ENCODE measurements at places on chromosomes 2 and 18.

DNA sequence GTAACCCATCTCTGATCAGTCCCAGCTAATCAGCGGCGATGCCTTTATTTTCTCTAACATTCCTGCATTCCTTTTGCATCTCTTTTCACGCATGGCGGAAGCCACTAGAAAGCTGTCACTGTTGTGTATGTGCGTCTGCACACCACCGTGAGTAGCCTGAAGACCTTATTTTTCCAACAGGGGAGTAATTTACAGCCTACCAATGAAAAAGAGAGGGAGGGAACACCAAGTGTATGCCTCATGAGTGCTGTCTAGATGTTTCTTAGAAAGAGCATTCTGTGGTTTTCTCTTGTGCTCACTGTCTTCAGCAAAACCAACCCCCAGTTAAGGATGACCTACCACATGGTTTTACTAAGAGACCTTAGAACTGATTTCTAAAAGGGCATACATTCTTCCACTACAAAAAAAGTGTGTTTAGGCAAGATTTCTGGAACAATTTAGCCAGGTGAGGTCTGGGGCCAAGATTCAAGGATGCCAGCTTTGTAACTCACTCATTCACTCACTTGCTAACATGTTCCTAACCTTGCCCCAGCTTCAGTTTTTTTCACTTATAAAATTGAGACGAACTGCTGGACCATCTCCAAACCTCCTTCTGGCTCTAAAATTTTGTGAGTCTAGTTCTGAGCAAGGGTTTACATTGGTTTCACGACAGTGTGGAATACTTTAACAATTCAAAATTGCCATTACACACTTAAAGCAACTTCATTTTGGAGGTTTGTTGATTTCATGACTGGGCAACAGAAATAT lies 51.4 kb downstream of the BCL2 start:
- DNase-seq: no peak

DNA sequence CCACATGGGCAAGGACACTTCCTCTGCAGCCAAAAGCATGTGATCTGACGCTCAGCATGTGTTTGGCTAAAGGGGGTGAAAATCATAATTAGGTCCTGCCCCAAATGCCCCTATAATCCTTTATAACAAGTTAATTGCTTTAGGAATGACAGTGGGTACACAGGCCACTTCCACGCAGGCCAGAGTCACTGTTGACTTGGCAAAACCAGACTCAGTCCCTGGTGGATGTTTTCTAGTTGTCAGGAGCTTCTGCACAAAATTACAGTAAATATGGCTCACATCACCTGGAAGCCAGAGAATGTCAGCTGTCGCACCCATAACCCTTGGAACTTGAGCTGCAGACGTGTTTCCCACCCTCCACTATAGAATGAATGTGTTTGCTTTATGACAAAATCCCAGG lies 13.3 kb upstream of the PXDN start:
- DNase-seq: no peak

DNA sequence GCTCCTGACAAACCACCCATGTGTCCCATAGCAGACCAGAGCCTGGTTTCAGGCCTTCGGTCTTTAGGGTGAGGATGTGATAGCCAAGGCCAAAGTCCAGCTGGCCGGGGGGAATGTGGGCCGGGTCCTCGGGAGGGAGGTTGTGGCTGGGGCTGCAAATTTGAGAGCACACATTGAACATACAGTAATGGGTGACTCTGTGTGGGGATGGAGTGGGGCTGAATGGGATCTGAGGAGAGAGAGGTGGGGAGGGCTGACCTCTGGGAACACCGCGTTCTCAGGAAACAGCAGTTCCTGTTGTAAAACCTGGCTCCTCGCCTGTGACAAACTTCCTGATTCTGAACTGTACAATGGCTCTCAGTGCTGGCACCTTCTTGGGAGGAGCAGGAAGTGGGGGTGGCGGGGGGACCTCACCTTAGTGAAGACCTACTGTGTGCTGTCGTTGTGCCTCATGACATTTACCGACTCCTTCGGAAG lies 48.8 kb downstream of the MCFD2 start:
- no peak for DNase-seq

DNA sequence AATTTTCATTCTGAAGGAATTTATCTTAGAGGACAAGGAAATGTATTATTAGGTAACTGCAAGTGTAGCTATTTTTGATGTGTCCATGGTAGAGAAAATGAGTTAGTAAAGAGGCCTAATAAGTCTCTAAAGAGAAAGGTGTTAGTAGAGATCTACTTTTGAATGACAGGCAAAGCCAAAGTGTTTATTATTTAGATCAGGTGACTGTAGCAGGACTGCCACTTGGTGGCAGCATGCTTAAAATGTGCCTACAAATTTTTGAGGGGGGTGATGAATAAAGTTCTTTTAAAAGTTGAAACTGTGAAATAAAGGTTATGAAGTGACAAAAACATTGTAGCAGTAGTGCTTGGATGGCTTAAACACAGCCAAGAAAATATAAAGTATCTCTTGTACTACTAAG lies 421.5 kb upstream of the MEIS1 start:
- no peak for DNase-seq

DNA sequence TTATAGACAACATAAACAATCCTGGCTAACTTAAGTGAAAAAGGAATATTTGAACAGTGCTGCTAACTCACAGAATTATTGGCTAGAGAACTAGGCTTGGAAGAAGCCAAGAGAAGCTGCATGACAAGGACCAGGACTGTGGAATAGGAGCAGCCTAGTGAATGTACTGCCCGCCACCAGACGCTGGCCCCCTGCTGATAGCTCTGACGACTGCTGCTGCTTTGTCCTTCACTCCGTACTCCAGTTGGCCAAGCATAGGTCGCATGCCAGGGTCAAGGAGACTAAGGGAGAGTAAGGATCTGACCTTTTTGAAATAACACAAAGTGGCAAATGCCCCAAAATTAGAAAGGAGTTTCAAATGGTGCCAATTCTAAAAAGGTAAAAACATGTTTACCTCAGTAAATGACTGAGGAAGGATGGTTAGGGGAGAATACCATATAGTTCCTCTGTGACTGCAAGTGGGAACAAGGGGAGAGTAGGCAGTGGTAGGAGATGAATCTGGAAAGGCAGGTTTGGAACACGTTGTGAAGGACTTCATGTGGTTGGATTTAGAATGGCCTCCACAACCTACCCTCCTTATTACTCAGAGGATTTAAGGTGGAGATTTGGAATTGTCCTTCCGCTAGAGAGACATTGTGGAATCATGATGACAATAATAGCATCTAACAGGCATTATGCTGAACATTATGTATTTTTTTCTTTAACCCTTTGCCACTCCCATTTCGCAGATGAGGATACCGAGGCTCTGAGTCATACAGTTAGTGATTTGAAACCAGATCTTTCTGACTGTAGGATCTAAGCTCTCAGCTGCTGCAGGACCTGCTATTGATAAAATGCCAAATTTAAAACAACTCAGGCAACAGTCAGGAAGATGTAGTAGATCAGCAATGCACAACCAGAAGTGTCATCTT lies 19.5 kb downstream of the STRADB start:
- DNase-seq: no peak

- DNase-seq: no peak
Measured at GRCh38 chr2:18492721-18493120, 67.7 kb downstream of the RDH14 start.

- DNase-seq: no peak
Measured at GRCh38 chr2:123614596-123614995, 410.5 kb upstream of the CNTNAP5 start.

DNA sequence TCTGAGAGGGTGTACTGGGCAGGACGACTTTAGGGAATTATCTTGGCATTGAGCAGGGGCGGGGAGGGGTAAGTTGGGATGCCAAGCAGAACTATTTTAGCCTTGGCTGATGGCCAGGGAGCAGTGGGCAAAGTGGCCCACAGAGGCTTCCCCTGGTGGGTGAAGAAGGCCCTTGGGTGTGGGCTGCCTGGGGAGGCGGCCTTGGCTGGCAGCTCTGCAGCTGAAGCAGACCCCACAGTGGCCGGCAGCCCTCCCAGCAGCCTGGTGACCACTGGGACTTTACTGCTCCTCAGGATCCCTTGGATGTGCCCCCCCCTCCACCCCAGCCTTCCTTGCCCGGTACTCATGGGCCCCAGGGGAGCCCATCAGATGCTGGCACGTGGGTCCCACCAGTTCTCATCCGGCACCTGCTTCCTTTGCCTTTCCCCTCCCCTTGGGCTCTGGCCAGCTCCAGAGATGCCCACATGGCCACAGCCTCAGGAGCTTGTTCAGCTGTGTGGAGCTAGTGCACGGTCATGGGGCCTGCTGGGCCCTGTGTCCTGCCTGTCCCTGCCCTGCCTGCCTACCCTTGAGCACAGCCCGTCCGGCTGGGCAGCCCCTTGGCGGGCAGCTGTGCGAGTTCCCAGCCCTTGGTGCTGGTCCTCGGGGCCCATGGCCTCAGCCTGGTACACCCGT lies 122.1 kb upstream of the HS6ST1 start:
- no peak for DNase-seq

- no peak for DNase-seq
Measured at GRCh38 chr18:74967979-74968378, 241.0 kb downstream of the PTGR3 start.

GRCh38 chr2:39933196-39933595 lies 154.1 kb upstream of the THUMPD2 start:
- no peak for DNase-seq

DNA sequence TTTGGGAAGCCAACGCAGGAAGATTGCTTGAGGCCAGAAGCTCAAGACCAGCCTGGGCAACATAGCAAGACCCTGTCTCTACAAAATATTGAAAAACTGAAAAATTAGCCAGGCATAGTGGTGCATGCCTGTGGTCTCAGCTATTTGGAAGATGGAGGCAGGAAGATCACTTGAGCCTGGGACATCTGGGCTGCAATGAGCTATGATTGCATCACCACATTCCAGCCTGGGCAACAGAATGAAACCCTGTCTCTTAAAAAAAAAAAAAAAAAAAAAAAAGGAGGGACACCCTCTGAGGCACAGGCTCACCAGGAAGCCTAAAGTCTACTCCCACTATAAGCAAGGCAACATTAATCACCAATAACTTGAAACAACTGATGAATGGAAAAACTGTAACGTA lies 151.1 kb downstream of the CCDC148 start:
- no peak for DNase-seq

GRCh38 chr18:11327391-11328009 lies 178.1 kb upstream of the PIEZO2 start:
- no peak for DNase-seq

DNA sequence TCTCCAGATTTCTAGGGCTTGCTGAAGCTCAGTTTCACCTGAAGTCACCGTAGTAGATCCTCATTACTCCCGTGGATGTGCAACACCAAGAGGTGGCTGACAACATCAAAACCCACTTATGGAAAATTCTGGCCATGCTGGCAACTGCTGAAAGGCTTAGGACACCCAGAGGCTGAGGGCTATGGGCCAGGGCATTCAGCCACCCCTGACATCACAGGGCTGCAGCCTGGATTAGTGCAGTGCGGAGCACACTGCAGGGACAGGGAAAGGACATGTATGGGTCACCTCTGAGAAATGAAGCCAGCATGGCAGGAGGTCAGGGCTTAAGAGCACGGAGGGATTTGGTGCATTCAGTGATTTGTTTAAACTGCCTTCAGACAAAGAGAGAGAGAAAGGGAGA lies 300.6 kb downstream of the TDRD15 start:
- no peak for DNase-seq

DNA sequence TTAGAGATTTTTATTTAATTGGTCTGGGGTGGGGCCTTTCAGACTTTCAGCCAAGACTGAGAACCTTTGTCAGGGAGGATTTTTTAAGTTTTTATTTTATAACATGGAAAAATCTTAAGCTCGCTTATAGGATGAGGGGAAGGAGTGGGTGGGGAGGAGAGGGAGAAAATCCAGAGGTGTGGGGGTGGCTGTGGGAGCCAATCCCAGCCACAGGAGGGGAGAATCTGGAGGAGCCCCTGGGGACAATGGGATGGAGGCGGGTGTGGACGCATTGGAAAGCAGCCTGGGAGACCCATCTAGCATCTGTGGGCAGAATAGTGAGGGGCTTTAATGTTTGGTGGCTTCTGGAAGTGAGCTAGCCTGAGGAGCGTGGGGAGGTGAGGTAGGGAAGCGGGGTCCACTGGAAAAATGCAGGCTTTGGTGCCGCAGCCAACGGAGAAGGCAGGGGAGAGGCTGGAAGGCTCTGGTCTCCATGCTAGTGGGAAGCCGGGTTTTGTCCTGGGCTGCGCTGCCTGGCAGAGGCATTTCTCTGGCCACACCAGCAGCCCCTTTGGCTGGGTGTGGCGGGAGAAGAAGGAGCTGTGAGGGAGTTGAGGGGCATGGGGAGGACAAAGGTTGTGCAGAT lies 11.5 kb upstream of the INPP5D start:
- no peak for DNase-seq

DNA sequence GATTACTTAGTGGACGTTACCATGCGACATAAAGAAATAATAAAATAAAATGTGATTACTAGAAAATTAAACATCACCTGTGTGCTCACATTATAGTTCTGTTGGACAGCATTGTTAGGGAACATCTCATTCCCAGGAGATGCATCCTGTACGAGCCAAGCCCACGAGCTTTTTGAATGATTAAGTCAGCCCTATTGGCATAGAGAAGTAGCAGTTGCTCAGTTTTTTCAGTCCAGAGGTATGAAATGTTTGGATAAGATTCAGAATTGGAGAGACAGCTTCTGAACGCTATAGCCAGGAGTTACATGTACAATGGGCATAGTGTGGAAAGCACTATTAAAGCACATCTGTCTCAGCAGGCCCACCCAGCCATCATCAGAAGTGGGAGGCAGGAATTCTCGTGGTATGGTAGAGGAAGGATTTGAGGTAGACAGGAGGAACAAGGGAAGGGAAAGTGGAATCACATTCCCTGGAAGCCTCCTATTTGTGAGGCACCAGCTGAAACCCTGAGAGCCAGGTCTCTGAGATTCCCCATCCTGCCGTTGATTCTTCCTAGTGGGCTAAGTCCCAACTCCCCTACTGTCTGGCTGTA lies 8.6 kb downstream of the SPATS2L start:
- no peak for DNase-seq

GRCh38 chr2:207830778-207831438 lies 61.2 kb upstream of the FZD5 start:
- no peak for DNase-seq

- DNase-seq: no peak
Measured at GRCh38 chr2:236548179-236548921, 21.3 kb upstream of the ACKR3 start.

GRCh38 chr2:74742471-74742870 lies 88.4 kb downstream of the SEMA4F start:
- DNase-seq: no peak

DNA sequence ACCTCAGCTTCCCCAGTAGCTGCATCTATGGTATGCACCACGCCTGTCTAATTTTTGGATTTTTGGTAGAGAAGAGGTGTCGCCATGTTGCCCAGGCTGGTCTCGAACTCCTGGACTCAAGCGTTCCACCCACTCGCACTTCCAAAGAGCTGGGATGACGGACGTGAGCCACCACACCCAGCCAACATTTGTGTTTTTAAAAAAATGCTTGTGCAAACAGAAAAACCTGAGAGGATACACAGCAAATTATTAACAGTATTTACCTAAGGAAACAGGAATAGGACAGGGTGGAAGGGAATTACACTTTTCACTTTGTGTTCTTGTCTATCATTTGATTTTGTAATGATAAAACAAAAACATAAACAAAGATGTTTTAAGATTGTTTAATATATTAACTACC lies 25.1 kb downstream of the NOL10 start:
- no peak for DNase-seq

GRCh38 chr2:227849906-227850305 lies 21.5 kb upstream of the DAW1 start:
- no peak for DNase-seq

GRCh38 chr2:11775384-11775783 lies 29.0 kb downstream of the LPIN1 start:
- no peak for DNase-seq

GRCh38 chr2:68877079-68877772 lies 6.0 kb upstream of the BMP10 start:
- no peak for DNase-seq

- no peak for DNase-seq
Measured at GRCh38 chr2:238114851-238115660, 14.9 kb downstream of the ESPNL start.
